ENCODE measurements at places on chromosomes 2 and 18. TPM values are rescaled to one million over a fixed set of nuclear protein-coding genes. Genes with fewer than 3 reads are reported as not detected.

The TMEM163 gene
- 0.12 TPM for total RNA-seq

The EPG5 gene
- 5.6 TPM for total RNA-seq

The EFR3B gene
- total RNA-seq: 17.9 TPM

The MCEE gene
- total RNA-seq: 12.2 TPM

The KCNJ3 gene
- total RNA-seq: not detected

The DAPL1 gene
- not detected for total RNA-seq

The GKN2 gene
- total RNA-seq: 3.7 TPM

The PPP1R7 gene
- 59.1 TPM for total RNA-seq

The SH3BP4 gene
- total RNA-seq: 33.9 TPM

The SULT1C4 gene
- not detected for total RNA-seq

The AKAIN1 gene
- total RNA-seq: not detected

The GPAT2 gene
- total RNA-seq: not detected

The CXCR1 gene
- total RNA-seq: not detected

Measured in A549 treated with DMSO at 1 μM for 4 hours (cell line).